ENCODE measurements at places on chromosomes 2 and 18.

GRCh38 chr2:68319398-68320117, at the start of gene CNRIP1:
TSS of gene CNRIP1 (minus strand) at chr2:68319949. CDS start at chr2:68319400, 549 bp downstream.
- DNase-seq: peak; percentile 98

DNA sequence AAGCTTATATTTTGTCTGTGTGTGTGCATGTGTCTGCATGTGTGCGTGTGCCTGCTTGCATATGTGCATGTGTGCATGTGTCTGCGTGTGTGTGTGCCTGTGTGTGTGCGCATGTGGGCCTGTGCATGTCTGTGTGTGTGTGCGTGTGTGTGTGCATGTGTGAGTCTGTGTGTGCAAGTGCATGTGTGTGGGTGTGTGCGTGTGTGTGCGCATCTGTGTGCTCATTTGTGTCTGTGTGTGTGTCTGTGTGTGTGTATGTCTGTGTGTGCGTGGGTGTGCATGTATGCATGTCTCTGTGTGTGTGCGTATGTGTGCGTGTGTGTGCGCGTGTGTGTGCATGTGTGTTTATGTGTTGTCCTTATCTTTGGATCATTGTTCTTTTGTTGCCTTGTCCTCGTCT, 56.8 kb downstream of the DSC3 start:
- no peak for DNase-seq

GRCh38 chr18:43949291-43949690, 672.0 kb upstream of the SYT4 start:
- no peak for DNase-seq

GRCh38 chr2:98236935-98237334, 109.3 kb upstream of the CNGA3 start:
- DNase-seq: no peak

GRCh38 chr2:162058973-162059668, 14.9 kb downstream of the DPP4 start:
- DNase-seq: no peak

- DNase-seq: no peak
Observed at GRCh38 chr2:47651296-47651695, 131.6 kb upstream of the MSH6 start.

GRCh38 chr2:106296182-106296815, 102.2 kb upstream of the UXS1 start:
- peak; percentile 10 for DNase-seq

GRCh38 chr2:149213764-149214493, 116.5 kb upstream of the LYPD6 start:
- no peak for DNase-seq

DNA sequence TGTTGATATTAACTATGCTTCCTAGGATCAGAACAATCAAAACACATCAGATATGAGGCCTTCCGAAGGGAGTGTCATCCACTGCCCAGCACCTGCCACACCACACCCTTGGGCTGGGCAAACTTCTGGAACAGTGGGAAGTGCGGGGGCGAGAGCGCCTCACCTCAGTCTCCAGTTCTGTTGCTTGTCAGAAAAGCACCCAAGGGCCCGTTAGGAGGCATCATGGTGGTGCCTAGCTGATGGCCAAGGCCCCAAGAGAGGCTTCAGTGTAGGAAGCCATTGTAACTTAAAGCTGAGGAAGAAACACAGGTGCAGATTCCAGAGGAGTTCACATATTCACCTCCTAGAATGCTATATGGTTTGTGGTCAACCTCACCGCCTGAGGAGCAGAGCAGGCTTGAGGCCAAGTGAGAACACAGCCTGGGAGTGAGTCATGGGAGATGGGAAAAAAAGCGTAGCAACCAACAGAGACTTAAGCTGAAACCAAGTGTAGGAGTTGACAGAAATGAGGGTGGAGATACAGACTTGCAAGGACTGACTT, 85.1 kb upstream of the ATL2 start:
- DNase-seq: peak; percentile 70

GRCh38 chr18:8825729-8826375, 120.5 kb downstream of the MTCL1 start:
- DNase-seq: no peak

DNA sequence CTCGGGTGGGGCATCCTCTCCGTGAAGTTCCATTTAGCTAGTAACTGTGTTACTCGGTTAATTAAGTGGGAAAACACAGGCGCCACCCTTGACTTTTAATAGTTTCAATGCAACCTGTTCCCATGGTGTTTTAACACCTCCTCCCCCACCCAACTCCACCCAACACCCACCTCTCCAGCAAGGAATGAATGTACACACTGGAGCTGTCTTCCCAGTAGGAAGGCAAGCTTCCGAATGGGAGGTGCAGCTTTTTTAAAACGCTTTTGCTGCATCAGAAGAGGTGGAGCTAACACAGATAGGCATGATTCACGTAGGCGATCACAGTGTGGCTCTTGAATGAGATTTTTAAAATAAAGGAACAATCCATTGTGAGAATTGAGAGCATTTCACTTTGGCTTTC, 73.8 kb upstream of the AGAP1 start:
- no peak for DNase-seq

- DNase-seq: no peak
Observed at GRCh38 chr18:3784949-3785348, 335.0 kb downstream of the TGIF1 start.

GRCh38 chr2:221422516-221423209, 149.4 kb downstream of the EPHA4 start:
- DNase-seq: no peak

- no peak for DNase-seq
Observed at GRCh38 chr2:42503291-42503690, 9.5 kb upstream of the KCNG3 start.

GRCh38 chr2:92073036-92073814, 2798.0 kb upstream of the TEKT4 start:
- DNase-seq: no peak

DNA sequence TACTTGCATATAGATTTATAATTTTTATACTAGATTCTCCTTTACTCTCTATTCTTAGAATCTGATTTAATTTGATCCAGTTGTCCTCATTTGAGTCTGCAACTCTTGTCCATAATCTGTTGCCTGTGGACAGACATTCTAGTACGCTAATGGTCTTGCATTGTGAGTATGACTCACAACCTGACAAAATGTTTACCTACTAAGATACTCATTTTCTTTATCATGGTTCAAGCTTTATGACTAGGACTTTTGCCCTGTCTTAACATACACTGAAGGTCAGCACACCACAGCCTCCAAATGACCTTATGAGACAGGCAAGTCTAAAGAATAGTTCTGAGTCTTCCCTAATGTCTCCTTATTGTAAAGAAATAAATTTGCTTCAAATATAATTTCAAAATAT, 142.3 kb upstream of the CDH7 start:
- no peak for DNase-seq

- DNase-seq: no peak
Observed at GRCh38 chr18:59609654-59610053, 87.6 kb downstream of the CCBE1 start.

GRCh38 chr2:12637754-12638153, 79.0 kb upstream of the TRIB2 start:
- no peak for DNase-seq

DNA sequence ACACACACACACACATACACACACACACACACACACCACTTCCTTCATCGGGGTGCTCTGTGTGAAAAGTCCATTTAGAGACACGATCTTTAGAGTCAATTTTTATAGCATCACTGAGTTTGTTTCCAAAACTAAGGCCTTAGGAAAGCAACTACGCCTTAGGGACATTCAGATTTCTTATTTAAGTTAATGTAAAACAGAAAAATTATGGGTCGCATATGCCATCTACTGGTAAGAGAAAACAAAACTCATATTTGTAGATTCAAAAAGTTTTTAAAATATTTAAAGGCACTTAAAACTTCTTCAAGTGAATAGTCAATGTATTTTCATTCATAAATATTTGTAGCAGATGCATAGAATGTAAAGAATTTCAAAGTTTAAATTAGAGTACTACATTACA, 166.2 kb downstream of the ATAD2B start:
- peak; percentile 84 for DNase-seq

Data from muscle of back (tissue), 13 donors.